ENCODE measurements at places on chromosomes 1 and 21.

DNA sequence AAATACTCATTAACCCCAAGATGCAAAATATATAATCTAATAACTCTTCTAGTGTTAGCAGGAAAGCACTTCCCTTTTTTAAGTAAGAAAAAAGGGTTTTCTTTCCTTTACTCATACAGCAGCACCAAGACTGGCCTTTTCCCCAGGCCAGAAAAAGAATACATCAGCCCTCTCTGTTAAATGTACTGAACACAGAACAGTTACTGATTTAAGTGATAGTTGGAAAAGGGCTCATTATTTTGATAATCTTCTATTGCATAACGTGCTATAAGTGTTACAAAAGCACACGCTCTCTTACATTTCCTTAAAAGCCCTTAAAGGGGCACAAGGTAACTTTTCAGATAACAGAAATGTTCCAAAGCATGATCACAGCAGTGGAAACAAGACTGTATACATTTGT, 142.9 kb downstream of the TIAM1 start:
- DNase-seq: no peak

- DNase-seq: no peak
Observed at GRCh38 chr21:34191876-34192275, 118.5 kb downstream of the MRPS6 start.

GRCh38 chr1:165487921-165488320, 43.0 kb upstream of the RXRG start:
- DNase-seq: no peak

DNA sequence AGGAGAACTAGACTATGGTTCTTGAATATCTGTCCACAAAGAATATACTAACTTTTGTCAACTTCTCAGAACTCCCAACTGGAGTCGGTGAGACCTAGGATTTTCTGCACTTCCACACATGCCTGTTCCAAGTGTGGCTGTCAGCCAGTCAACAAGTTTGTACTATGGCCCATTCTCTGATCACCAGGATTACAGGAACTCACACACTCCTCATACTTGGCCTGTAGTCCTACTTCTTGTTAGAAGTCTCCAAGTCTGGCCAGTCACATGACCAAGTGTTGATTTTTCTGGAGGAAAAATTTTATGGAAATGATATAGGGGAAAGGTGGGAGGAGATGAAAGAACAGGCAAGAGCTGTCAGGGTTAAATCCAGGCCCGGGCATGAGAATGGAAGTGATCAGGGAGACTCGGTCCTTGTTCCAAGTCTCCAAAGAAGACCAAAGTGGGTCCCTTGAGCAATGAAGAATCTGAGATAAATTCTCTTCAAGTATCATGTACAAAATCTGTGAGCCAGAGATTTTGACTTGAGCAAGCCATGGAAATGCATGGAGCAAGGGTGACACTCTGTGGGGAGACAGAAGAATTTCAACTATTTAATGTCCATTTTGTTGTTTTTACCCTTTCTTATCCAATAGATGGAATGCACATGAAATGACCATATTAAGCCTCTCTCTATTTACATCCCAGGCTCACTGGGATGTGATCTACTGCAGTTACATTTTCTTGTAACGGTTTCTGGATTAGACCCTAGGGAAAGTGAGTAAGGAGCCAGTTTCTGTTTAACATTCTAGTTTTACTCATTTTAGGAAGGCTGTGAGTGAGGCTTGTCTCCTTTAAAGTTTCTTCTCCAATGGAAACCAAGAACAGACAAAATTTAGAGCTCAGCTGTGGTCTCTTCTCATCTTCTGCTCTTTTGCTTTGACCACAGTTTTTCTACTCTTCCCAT, 320.9 kb downstream of the ASTN1 start:
- no peak for DNase-seq

DNA sequence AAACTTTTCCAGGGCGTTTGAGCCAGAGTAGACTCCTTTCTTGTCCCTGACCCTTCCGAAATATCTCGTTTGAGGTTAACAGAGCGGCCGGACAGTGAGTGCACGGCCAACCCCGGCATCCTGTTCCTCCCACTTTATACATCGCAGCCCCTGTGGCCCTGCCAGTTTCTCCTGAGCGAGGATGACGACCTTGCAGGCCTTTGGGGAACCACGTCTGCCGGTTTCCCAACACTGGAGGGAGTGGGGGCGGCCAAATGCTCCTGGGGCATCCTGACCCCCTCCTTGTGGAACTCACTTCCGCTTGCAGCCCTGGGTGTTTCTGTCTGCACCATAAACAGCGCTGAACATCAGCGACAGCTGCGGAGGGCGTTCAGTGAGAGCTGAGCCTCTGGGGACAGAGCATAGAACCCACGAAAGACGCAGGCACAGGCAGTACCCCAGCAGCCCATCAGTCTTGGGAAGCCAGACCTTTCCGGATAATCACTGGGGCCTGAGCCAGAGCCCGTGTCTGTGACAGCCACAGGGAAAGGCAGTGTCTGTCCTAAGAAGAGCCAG, 4.8 kb upstream of the KCNAB2 start:
- no peak for DNase-seq

GRCh38 chr1:7258589-7259135, 473.4 kb downstream of the CAMTA1 start:
- DNase-seq: no peak

GRCh38 chr1:236727521-236727920, 41.2 kb downstream of the ACTN2 start:
- no peak for DNase-seq

- no peak for DNase-seq
Observed at GRCh38 chr1:86352086-86352485, 44.0 kb downstream of the ODF2L start.

DNA sequence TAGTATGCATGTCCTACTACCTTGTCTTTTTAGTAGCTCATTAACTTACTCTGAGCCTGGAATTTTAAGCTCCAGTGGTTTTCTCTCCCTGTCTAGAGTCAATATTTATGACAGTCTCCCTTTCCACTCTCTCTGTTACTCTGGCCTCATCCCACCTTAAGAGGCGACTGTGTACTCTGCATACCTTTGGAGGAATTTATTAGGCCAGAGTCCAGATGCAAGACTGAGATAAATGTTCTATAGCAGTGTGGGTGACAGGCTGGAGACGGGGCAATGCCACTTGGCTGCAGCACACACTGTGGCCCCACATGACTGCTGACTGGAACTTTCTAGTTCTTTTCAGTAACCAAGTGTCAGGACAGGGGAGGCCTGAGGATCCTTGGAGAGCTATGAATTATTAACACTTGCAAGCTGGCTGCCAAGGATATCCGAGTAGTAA, 4.1 kb upstream of the PDZK1 start:
- no peak for DNase-seq

DNA sequence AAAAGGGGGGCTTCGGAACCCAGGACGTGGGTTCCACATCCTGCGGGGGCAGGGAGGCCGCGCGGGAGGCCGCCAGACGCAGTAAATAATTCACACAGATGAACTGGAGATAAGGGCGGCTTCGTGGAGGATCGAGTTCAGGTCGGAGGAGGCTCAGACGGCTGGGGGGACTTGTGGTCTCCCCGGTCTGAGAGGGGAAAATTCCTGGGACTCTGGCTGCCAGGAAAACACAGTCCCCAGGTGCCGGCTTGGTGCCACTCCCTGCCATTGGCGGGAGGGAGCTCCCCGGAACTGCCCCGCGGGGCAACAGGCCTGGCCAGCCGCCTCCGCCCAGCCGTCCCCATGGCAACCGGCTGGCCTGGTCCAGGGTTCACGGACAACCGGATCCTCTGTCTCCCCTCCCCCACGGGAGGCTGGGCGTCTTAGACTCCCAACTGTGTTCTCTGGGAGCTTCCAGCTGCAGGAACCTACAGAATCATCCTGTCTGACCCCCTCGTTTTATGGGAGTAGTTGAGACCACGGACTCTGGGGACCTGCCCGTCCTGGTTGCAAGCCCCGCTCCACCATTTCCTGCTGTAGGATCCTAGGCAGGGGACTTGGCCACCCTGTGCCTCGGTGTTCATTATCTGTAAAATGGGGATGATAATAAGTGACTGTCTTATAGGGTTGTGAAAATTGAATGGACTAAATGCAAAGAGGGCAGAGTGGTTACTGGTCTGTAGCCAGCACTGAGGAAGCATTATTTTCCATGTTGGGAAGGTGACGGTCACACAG, 9.6 kb downstream of the CAMK2N1 start:
- DNase-seq: no peak

- DNase-seq: no peak
Observed at GRCh38 chr1:161827786-161828185, 61.7 kb downstream of the ATF6 start.

GRCh38 chr1:169307176-169307575, 60.4 kb downstream of the NME7 start:
- DNase-seq: no peak
